Right ventricle myocardium superior (tissue), 1 donor: ENCODE measurements at places on chromosomes 3 and 15. TPM values are rescaled to one million over a fixed set of nuclear protein-coding genes. Genes with fewer than 3 reads are reported as not detected.

The CCR4 gene
- 0.08 TPM for total RNA-seq

The MKRN3 gene
- 0.38 TPM for total RNA-seq

The RASGRF1 gene
- total RNA-seq = not detected

The RARB gene
- total RNA-seq = 19.4 TPM

DNA sequence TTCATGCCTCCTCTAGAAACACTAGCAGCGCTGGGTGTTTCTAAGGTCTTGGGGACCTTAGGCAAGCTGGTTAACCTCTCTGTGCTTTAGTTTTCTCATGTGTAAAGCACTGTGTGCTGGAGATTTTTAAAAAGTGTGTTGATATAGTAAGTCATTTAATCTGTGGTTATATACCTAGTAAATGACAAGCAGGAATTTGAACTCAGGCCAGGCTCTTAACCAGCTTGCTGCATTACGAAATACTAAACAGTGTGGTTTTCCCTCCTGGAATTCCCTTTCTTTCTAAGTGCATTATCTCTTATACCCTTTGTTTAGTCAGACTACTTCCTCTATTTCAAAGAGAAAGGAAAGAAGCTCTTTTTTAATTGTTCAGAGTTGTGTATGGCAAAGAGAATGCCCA is 26.5 kb downstream of the NEO1 start:
- DNase-seq = no peak

DNA sequence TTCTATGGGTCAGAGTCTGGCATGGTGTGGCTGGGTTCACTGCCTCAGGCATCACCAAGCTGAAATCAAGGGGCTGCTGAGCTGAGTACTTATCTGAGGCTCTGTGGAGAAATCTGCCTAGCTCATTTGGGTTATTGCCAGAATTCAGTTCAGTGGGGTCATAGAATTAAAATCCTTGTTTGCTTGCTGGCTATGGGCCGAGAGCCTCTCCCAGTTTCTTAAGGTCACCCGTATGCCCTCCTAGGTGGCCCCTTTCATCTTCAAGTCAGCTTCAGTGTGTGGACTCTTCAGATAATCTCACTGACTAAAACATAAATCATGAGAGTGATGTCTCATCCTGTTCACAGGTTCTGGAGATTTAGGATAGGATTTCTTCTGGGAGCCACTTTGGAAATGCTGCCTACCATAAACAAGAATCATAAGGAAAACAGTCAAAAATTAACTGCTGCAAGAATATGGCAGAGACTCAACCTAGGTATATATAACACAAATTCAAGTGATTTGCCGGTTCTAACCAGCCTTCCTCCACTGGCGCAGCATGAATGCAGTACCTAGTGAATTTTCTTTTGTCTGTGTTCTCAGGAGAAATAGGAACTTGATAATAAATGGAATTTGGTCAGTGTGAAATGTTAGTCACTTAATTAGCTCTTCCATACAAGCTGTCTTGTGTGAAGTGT is 5.3 kb downstream of the CP start:
- no peak for DNase-seq

DNA sequence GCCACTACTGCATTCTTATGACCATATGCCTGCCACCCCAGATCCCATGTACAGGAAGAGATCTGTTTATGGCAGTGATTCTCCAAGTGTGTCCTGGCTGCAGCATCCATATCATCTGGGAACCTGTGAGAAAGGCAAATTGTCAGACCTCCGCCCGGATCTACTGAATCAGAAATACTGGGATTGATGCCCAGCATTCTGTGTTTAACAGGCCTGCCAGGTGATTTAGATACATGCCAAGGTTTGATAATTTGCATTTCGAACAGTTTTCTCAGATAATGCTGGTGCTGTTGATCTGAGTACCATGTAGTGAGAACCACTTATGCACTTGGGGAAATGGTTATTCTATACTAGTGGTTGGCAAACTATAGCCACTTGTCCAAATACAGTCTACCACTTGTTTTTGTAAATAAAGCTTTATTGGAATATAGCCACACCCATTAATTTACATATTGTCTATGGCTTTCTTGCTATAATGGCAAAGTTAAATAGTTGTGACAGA is 165.4 kb downstream of the SSR3 start:
- DNase-seq = no peak

DNA sequence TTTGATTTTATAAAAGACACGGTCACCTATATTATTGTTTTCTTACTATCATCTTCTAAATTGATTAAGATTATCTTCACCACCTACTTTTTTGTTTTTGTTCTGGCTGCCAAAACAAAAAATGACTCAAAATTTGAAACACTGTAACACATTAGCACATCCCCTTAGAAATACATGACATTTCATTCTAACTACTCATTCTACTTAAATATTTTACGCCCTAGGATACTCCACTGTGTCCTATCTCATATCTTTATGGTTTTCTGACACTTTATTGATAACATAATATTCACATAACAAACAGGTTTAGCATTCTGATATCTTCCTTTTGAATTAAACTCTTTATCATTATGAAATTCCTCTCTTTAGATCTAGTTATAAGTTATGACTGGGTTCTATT is 656.2 kb downstream of the GBE1 start:
- no peak for DNase-seq

- no peak for DNase-seq
Measured at GRCh38 chr3:185764980-185765370, 59.9 kb downstream of the IGF2BP2 start.

DNA sequence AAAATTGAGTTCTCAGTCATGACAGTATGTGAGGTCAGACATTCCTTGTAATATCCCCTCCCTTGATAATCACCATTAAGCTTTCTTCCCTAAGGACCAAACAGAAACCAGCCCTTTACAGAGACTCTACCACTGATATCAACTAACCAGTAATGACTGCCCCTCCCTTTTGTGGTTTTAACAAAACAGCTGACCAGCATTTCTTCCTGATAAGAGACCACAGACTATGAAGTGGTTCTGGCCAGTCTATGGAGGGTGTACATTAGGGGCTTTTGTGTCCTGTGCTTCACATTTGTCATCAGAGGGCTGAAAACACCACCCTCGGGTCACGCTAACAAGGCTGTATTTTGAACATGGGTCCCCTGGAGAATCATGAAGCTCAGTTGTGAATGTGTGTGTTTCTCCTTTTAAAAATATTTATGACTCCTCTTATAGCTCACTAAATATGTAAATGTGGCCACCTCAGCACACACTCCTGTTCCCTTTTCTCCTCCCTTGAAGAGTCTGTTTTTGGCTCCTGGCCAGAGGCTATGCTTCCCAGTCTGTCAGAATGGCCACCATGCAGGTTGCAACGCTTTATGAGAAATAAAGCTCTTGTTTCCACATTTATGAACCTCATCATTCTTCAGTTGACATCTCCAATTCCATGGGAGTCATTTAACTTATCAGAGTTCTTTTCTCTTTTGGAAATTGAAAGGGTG is 239.3 kb downstream of the CPNE4 start:
- DNase-seq = no peak

- no peak for DNase-seq
Measured at GRCh38 chr3:44996556-44996969, 20.5 kb downstream of the EXOSC7 start.
